NCI-H2227 treated with DMSO at 0.1 percent for 48 hours (cell line): ENCODE measurements at places on chromosomes 16 and 17.

GRCh38 chr16:82108774-82109173 is 61.2 kb downstream of the MPHOSPH6 start:
- DNase-seq, result no peak

GRCh38 chr16:27335349-27336053 is 21.7 kb downstream of the IL4R start:
- DNase-seq, result no peak

DNA sequence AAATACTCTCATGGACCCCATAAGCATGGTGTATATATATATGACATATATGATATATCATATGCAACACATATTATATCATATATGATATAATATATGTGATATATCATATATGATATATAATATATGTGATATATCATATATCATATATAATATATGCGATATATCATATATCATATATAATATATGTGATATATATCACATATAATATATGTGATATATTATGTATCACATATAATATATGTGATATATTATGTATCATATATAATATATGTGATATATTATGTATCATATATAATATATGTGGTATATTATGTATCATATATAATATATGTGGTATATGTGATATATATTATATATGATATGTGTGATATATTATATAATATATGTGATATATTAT is 21.9 kb upstream of the MAPK3 start:
- no peak for DNase-seq

DNA sequence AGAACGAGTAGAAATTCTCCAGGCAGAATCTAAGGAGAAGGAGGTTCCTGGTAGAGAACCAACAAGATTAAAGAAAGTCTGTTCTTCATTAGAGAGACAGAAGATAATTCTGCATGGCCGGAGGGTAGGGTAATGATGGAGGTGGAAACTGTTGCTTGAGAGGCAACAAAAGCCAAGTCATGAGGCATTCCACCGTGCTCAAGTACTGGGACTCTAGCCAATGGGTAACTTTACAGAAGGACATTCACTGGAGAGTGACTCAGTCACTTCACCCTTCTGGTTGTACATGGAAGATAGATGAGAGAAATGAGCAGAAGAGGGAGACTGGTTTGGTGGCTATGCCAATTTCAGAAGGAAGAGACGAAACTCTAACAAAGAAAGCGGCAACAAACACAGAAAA is 53.6 kb upstream of the ANKFN1 start:
- DNase-seq, result no peak

DNA sequence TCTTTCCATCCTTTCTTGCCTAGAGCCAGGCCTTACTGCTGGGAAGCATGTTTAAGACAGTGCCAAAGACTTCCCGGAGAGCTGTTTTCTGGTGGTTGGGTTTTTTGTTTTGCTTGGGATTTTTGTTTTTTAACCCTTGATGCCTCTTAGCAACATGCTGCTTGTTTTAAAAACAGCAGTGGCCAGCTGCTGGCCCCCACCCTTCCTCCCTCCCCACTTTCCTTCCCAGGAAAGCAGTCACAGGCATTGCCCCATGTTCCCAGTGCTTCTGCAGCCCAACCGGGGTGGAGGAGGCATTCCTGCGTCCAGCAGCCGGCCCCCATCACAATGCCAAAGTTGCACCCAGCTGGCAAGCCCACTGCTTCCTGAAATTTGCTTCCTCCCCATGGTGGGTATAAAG is 12.6 kb downstream of the TMEM132E start:
- DNase-seq, result no peak

DNA sequence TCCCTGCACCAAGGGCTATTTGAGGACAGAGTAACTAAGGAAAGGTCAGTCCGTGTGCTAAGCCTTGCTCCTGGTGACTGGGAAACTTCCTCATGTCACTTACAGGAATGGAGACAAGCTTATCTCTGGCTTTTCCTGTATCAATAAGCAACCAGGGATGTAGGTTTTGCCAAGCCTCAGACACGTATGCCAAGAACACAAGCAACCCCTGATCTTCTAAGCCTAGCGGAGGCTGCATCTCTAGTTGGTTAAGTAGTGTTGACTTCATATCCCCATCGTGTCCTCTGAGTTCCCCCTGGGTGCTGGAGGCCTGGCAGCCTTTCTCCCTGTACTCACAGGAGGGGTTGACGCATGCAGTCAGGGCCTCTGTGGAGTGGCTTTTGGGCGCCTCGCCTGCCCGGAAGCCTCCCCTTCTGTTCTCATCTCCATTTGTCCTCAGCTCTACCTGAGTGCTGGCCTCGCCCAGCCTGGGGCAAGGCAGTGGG is 1.4 kb upstream of the C1QTNF1 start:
- DNase-seq, result no peak

- no peak for DNase-seq
Observed at GRCh38 chr16:13300066-13300840, 398.9 kb downstream of the SHISA9 start.

DNA sequence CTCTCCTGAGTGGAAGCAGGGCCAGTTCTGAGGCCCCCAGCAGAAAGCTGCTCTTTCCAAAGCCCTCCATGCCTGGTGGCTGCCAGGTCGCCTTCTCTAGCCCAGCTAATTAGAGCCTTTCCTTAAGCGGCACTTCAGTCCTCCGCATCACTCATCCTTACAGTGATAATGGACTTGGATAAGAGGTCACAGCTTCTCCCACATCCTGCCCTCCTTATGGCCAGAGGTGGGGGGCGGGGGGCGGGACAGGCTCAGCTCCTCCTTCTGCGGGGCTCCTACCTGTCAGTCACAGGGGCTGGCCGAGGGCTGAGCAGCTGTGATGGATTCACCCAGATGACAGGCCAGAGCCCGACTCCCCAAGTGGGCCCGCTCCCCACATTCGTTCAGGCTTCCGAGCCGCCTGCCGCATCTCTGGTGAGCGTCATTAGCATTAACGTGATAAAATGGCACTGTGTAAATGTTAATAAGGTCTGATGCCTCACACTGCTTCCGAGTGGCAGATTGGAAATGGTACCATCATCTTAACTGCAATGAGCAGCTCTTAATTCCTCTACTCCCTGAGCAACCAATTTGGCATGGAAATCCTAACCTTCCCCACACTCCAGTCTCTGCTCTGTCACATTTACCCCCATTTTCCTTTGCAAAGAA is 41.3 kb downstream of the GRIN2C start:
- peak; percentile 19 for DNase-seq

- no peak for DNase-seq
Observed at GRCh38 chr16:85334718-85335583, 222.7 kb upstream of the CIBAR2 start.

DNA sequence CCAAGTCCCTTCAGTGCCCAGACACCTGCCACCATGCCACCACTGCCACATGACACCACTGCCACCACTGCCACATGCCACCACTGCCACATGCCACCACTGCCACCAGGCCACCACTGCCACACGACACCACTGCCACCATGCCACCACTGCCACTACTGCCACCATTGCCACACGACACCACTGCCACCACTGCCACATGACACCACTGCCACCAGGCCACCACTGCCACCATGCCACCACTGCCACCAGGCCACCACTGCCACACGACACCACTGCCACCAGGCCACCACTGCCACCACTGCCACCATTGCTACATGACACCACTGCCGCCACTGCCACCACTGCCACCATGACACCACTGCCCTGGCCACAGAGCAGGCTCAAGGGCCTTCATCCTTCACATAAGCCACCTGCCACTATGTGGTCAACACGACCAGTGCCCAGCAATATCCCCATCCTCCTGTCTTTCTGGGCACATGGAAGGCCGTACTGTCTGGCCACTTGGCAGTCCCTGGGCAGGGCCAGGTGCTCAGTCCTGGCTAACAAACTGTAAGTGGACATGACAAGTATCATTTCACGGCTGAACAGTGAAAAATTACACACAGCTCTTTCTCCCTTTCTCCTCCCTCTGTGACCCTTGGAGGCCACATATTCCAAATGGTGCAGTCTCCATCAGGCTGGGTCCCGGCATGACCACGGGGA is 33.1 kb downstream of the ABR start:
- no peak for DNase-seq

- no peak for DNase-seq
Observed at GRCh38 chr17:48929812-48930165, 14.9 kb downstream of the SNF8 start.

DNA sequence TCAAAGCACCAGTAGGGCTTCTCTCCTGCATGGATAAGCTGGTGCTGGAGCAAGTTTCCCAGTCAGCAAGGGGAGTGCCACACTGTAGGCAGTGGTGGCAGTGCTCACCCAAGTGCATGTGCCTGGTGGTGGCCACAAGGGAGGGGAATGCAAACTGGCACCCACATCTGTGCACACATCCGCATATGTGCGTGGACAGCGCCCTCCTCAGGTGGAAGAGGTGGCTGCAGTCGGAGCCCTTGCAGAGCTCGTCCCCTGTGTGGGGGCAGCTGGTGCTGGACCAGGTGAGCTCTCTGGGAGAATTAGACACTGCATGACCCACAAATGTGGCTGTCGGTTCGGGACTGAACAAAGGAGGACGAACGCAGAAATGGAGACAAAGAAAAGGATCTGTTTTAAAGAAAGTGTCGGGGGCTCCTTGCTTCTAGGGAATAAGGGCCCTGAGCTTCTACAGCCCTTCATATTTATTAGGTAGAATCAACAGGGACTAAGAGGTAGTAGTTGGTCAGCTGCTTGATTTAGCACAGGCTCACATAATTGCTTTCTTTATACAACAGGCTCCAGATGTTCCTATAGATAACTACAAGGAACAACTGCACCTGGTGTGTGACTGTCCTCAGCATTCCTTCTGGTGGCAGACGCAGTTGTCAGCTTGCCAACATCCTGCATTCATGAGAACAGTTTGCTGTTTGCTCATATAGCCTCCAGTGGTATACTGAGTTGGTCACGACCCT is 5.3 kb upstream of the ZNF689 start:
- DNase-seq, result peak; percentile 97

DNA sequence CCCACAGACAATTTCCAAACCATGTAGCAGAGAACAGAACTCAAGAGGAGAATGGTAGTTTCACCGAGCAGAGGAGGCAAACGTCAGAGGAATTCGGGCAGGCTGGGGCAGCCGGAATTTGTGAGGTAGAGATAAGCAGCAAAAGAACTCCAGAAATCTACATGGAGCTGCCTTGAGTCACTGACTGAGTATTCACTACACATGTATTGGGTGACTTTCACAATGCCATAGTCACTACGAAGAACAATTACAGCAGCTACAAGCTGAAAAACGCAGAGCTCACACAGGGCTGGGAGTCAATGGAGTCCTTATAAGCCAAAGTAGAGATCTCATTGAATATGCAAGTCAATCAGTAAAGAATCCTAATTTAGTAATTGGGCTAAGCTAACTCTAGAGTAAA is 13.4 kb downstream of the CMC2 start:
- DNase-seq, result no peak

DNA sequence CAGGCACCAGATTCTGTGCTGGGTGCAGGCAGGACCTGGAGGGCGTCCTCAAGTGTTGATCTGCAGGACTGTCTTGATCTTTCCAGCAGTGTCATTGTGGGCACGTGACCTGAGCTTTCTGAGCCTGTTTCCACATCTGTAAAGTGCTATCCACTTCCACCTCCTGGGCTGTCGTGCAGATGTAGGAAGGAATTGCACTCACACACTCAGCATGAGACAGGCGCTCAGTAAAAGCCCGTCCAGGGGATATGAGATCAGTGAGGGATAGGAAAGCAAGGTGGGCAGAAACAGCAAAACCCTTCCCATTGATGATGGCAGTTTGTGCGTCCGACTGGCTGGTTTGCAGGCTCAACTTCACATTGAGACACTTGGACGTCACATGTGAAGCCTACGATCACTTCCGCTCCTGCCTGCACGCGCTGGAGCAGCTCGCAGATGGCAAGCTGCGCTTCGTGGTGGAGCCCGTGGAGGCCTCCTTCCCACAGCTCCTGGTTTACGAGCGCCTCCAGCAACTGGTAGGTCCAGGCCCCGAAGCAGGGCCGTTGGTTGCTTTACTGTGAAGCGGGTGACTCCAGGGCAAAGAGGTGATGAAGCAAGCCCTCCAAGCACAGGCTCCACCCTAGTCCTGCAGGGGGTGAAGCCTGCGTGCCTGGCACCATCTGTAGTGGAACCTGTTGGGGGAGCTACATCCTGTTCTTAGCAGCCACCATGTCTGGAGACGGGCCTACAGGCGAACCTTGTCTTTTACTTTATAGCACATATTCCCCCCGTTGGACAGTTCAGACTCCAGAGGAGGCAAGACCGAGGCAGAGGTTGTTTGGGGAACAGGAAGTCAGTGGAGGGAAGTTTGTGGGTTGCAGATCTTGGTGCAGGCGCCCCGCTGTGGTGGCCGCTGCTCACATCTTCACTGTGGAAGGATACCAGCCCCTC is 23.0 kb downstream of the METTL22 start:
- no peak for DNase-seq

GRCh38 chr16:73050201-73051099 is 2.5 kb upstream of the ZFHX3 start:
- peak; percentile 41 for DNase-seq

- DNase-seq, result no peak
Observed at GRCh38 chr17:78271419-78272170, 40.2 kb downstream of the TMEM235 start.

DNA sequence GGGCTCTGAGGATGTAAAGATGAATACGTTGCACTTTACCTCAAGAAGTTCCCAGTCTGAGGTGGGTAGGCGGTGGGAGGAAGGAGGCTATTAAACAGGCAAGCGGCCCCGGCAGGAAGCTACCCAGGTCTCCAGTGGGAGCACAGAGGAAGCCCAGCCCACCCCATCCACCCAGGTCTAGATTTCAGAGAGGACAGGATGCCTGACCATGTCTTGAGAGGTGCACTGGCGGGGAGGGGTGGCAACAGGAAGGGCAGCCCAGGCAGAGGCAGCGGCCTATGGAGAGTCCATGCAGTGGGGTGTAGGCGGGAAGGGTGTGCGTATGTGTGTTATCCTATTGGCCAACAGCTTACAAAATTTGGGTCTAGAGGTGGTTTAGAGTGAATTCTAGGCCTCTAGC is 13.9 kb downstream of the SARM1 start:
- DNase-seq, result no peak

- no peak for DNase-seq
Observed at GRCh38 chr16:87626401-87626800, 24.1 kb downstream of the JPH3 start.

- no peak for DNase-seq
Observed at GRCh38 chr16:86732621-86733295, 154.4 kb downstream of the FOXL1 start.
